Activated CD4-positive, alpha-beta T cell treated with anti-CD3 and anti-CD28 coated beads for 4 hours (primary cell): ENCODE measurements at places on chromosomes 12 and 14.

DNA sequence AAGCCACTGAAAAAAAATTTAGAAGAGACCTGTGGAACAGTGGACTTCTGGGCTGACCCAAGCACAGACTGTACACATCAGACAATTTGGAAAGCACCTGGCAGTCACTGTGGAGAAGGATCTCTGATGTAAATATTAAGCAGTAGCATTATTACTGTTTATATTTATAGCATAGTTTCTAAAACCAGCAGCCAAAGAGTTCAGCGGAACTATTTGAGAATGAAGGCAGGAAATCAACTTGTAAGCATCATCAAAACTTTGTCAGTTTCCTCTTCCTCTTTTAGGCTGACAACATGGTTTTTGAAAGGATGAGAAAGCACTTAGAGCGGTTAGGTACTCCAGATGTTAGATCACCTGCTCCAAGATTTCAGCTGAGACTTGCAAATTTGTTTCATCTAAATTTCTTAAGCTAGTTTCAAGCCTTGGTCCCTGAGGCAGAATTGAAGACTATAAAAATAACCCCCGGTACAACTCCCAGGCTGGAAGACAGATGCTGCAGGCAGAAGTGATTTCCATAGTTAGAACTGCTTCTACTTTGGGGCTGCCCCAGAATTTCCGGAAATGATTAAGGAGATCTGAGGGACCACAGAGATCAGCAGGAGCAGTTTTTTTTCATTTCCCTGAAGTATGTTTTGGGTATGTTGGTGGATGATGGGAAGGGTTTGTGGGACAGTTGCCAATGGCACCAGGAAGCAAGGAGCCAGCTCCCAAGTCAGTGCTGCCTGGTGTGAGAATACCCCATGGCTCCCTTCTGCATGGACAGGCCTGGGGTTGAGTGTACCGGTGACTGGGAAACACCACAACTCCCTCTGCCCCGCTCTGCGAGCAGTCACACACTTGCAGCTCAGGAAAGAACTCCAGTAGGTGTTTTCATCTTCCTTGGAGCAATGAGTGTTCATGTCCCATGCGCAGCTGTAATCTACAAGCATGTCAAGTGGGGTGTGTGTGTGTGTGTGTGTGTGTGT lies 354.5 kb downstream of the NUAK1 start:
- no peak for DNase-seq

DNA sequence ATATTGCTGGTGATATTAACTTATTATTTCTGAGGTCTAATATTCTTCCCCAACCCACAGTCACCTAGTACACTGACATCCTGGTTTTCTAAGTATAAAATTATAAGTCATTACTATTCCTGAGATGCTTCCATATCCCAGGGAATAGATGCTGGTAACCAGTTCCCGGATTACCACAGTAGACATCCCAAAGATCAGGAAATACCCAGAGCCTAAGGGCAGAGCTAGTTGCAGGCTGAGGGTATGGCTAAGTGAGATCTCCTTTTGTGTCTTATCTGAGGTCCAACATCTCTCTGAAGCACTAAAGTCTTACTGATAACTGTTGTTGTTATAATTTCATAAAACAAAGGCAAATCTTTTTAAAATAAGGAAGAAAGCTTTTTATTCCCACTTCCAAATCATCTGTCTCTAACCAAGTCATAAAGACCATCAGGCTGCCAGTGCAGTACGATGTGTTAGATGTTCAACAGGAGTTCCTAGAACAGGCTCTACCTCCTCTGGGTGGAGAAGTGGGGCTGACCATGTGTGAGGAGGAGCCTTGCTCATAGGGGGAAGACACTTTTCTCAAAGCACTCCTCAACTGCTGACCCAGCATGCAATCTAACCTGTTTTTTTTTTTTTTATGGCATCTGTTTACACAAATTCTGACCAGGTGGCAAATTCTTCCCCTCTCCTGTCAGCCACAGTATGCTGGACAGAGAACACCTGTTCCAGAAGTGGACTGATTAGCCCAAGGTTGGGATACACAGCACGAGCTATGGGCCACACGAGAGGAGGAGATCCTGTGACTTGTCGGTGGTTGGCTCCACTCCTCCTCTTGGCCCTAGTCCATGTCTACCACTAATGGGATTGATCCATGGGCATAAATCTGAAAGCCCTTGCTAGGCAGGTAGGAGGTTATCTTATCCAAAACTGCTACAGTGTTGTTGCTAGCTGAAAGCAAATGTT lies 16.1 kb upstream of the GRIP1 start:
- no peak for DNase-seq

DNA sequence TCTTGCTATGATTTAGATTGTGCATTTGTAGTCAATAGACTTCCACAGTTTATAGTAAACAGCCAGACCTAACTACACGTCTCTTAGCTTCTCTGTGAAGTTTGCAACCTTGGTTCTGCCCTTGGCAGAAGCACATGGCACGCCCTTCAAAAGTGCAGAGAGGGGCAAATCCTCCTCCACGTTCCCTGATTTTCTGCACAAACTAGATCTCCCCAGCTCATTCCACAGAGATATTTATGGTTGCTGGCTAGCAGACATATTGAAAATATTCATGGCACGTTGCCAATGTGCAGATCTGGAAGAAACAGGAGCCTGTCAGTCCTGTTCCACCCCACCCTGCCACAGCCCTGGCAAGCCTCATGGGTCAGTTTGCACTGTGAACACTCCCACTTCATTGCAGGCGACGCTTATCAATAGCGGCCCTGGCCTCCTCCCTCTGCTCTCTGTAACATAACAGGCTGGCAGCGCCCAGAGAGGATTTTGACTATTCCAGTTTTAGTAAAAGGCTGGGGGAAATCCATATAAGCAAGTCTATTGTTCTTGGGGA lies 6.5 kb upstream of the LGALS3 start:
- no peak for DNase-seq

GRCh38 chr12:101590383-101590782 lies 4.4 kb upstream of the MYBPC1 start:
- no peak for DNase-seq

DNA sequence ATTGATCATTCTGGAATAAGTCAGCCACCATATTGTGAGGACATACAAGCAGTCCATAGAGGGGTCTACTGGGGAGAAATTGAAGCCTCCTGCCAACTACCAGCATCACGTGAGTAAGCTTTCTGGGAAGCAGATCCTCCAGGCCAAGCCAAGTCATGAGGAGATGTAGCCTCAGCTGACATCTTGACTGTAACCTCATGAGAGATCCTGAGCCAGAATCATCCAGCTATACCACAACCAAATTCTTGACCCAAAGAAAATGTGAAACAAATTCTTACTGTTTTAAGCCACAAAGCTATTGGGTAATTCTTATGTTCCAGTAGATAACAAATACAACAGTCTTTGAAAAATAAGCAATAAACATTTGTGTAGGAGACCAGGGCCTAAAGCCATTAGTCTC lies 479.4 kb upstream of the DCN start:
- no peak for DNase-seq

DNA sequence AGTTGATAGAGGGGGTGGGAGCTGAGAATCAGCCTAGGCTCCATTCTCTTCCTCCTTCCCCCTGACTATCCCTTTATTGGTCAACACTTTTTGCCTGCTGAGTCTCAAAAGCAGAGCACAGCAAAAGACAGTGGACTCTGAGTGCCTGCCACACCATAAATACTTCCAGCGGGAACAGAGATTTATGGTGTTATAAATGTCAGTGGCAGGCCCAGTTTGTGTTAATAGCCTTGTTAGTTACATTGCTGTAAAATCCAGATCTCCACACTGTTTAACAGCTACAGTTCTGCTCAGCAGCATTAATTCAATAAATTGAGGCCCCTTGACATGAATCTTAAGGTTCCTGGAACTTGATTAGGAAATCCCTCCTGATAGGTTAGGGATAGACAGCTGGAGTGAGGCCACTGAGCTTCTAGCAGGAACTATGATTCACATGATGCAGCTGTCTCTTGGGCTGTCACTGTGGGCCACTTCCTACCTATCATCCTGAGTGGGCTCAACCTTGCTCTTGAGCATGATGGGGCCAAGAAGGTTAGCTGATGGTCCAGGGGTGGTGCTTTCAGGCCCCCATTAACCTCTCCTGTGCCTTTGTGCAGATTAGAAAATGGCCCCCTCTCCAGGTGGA lies 295.2 kb upstream of the SRRM4 start:
- DNase-seq = no peak

GRCh38 chr12:109053382-109054123 lies 1.2 kb downstream of the USP30 start:
- DNase-seq = peak; percentile 18

- DNase-seq = peak; percentile 75
These were observed at the start of gene FKBP11 for GRCh38 chr12:48925304-48926011. TSS of gene FKBP11 (minus strand) at chr12:48925492. CDS start at chr12:48925428, 64 bp downstream.

DNA sequence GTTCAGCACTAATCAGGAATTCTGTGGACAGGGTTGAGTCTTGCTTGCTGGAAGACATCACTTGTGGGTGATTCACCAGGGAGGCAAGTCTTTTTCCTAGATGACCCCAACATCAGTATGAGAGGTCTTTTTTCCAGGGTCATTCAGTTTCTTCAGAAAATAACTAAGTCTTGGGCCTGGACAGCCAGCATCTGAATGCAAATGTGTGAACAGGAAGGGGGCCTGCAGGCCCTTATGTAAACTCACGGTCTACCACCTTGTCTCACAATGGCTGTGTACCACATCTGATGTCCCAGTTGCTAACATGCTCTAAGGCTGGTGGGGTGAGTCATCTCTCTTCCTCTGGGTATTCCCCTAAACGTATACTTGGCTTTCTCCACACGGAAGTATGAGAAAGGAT lies 79.2 kb downstream of the HECTD4 start:
- DNase-seq = peak; percentile 53

GRCh38 chr14:97143456-97143855 lies 346.3 kb downstream of the VRK1 start:
- DNase-seq = no peak

- DNase-seq = no peak
These were observed 368.9 kb downstream of the AACS start for GRCh38 chr12:125434131-125434530.

DNA sequence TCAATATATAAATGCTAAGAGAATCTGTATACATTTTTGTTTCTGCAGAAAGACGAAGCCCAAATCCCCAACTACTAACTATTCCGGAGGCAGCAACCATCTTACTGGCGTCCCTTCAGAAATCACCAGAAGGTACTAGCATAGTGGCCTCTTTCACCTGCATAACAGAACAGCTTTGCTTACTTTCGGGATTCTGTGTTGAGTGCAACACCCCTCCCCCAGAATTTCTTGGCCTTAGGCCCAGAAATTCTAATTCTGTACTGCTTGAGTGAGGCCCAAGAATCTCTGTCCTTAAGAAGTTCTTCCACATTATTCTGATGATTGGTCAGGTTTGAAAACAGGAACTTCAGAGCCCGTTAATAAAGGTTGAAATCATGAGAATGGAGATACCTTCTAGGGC lies 2.9 kb downstream of the SPX start:
- DNase-seq = no peak

GRCh38 chr12:75489187-75489586 lies 8.6 kb downstream of the GLIPR1 start:
- DNase-seq = no peak

DNA sequence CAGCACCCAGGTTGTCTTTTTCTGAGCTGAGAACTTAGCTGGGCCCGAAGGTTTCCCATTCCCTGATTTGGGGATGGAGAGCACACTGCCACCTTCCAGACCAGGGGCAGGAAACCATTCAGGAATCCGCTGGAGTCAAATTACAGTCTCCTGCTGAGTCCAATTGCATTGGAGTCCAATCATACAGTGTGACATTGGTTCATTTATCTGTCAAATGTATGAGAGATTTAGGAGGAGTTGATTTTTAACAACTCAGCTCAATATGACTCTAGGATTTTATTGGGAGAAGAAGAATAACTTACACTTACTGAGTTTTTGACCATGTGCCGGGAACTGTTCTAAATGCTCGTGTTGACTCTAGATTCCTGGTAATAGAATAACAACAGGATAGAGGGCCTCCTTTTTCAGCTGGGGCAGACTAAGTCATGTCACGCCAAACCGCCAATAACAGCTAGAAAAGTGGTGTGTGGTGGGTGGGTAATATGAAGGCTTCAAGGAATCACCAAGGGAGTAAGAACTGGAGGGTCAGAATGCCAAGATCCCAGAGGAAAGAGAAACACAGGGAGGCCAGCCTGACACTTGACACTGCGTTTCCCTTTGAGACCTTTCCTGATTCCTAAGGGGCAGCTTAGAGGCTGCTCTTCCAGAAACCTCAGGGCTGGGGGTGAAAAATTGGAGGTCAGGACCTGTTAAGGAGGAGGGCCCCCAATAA lies 11.5 kb downstream of the SYNDIG1L start:
- no peak for DNase-seq

- DNase-seq = no peak
These were observed 28.8 kb downstream of the YEATS4 start for GRCh38 chr12:69388371-69388770.

DNA sequence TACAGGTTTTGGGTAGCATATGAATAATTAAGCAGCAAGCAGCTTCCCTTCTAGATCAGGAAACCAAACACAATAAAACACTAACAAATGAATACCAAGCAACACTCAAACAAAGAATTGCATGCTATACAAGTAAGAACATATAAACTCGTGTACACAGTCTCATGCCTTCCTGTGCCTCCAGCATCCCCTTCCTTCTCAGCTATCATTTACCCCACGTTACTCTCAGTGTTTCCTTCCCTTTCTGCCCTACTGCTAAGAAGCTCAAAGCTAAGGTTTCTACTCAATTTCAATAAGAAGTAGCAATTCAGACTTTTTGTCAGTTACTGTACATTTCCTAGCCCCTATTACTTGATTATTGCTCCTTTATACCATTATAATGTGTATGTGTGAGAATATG lies 81.0 kb downstream of the DUSP16 start:
- DNase-seq = no peak

GRCh38 chr12:42365486-42365885 lies 39.5 kb downstream of the PPHLN1 start:
- no peak for DNase-seq

DNA sequence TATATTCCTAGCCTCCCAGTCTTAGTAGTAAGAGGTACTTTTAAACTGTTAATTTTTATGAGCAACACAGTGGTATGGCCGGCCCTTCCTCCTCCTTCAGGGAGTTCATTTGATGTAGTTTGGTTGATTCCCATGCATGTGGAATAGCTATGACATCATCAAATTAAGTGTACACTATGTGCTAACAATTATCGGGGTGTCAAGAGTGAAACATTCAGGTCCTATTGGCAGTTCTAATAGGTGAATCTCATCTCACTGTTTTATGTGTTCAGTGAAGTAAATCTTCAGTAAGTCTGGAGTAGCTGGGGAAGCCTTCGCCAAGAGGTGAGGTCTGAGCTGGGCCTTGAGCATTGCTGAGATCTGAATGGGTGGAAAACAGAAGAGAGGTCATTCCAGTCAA lies 656.5 kb downstream of the DIO2 start:
- DNase-seq = no peak
